Fibroblast of villous mesenchyme (primary cell): ENCODE measurements at places on chromosomes 3 and 15.
A peak's percentile ranks its signal among the peaks of the same experiment; 100 is the strongest.

DNA sequence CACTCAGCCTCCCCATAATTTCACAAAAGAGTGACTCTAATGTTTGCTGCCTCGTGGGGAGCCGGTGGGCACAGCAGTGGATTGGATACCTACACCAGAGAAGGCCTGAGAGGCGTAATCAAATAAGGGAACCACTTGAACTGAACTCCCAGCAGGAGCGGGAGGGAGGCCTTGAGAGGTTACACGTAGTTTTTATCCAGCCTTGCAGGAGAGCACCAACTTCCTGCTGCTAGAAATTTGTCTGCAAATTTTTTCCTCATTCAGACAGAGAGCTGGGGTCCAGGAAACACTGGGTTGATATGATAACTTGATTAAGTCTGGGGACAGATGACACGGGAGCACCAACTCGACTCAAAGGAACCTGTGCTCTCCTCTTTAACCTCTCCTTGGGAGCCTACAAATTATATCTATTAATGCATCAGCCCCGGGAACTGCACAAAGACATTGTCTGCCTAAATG lies 69.8 kb downstream of the HES1 start:
- no peak for DNase-seq

DNA sequence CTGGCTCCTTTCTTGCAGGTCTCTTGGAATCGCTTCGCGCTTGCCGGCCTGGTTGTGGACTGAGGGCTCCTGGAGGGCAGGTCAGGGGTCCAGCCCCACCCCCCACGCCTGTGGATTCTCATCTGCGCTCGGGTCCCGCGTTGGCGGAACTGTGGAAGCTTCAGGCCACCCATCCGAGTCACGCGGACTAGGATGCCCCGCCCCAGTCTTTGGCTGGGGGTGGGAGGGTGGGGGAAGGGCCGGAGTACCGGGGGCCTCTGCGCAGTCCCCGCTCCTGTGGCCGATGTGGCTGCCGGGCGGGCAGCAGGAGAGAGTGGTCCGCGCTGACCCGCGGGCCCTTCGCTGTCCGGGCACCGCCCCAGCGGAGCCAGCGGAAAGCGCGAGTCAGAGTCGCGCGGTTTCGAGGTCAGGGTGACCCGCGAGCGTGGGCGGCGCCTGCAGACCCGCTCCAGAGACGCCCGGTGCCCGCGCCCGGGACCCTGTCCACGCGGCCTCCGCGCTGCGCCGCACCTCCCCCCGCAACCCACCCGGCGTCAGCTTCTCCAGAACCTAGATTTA lies 114.2 kb downstream of the KLF13 start:
- DNase-seq = peak; percentile 41

- no peak for DNase-seq
Observed at GRCh38 chr15:32036971-32037370, 6.7 kb downstream of the CHRNA7 start.

DNA sequence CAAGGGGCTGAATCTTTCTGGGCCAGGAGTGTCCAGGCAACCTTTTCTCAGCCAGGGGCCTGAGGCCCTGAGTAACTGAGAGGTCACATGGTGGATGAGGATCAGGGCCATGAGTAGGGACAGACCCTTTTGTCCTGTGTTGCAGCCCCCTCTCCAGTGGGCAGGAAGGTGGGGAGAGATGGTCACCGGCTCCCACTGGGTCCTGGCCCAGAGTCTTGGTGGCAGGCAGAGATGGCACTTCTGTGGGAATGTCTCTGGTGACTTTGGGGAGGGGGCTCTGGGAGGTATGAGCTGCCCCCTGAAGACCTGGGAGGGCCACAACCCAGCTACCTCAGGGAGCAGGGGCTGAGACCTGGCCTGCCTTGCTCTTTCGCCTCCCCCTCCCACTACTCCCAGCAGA lies 6.8 kb downstream of the ESYT3 start:
- no peak for DNase-seq

- DNase-seq = peak; percentile 21
Observed at GRCh38 chr15:42914728-42915497, 5.7 kb downstream of the TTBK2 start.

GRCh38 chr3:21531909-21532308 lies 219.1 kb downstream of the ZNF385D start:
- no peak for DNase-seq

DNA sequence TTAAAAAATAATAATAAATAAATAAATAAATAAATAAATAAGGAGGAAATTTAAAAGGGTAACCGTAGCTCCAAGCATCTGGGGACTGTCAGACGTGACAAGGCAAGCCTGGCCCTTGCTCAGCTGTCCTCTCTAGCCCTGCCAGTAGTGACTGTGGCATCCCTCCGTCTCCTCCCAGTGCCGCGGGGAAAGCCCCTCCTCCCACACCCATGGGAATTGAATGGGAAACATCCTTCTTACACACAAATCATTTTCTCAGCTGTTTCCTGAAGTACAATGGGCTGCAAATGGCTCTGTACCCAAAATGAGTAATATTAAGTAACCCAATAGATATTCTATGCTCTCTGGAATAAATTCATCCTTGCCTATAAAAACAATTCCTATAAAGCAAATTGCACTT lies 101.6 kb upstream of the RAD18 start:
- no peak for DNase-seq

GRCh38 chr3:62942764-62943163 lies 67.5 kb upstream of the CADPS start:
- no peak for DNase-seq

GRCh38 chr15:89462198-89462912 lies 34.0 kb downstream of the RHCG start:
- peak; percentile 7 for DNase-seq

DNA sequence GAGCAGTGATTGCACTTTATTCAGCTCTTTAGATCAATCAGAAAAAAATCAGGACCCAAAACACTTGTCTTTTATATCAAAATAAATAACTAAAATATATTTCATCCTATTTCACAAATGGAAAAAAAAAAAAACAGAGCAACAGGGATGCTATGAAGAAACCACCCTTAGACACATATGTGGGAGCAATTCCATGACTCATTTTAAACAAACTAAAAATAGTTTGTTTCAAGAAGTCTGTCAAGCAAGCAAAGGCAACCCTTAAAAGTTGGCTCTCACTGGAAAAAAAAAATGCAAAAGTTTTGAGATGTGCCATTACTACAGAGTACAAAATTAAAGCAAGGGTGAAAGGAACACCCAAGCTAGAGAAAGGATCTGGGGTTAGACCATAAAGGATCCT lies 5.7 kb downstream of the ATP13A3 start:
- peak; percentile 81 for DNase-seq

- peak; percentile 85 for DNase-seq
Observed at GRCh38 chr15:90553248-90553745, 23.6 kb downstream of the CRTC3 start.

GRCh38 chr3:17039594-17039993 lies 154.8 kb downstream of the PLCL2 start:
- peak; percentile 67 for DNase-seq

GRCh38 chr3:122636697-122637096 lies 43.9 kb upstream of the PARP14 start:
- DNase-seq = no peak

DNA sequence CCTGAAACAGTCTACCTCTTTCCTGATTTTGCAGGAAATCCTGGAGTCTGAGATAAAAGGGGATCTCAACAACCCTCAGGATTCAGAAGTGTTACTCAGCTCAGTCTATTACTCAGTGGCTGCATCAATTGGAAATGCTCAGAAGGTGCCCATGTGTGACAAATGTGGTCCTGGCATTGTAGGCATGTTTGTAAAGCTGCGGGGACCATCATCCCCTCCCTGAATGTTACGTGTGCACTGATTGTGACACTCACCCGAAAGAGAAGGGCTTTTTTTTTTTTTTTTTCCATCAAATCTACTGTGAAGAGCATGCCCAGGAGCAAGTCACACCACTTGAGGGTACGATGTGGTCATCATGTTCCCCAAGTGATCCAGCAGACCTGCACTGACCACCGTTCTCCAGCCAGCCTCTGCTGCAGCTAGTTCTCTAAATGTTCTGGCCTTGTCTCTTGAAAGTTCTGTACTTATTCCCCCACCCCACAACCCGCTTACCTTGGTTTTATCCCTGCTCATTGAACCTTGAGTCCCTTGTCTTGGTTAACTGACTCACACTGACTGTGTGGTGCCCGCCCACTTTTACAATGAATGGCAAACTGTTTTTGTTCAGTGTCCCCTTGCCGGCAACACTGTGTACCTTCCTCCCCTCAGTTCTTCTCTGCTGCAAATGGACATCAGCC lies 19.8 kb downstream of the ST3GAL6 start:
- DNase-seq = no peak

- DNase-seq = peak; percentile 57
Observed at GRCh38 chr3:131406274-131406673, 24.7 kb downstream of the NUDT16 start.

- DNase-seq = no peak
Observed at GRCh38 chr15:70343961-70344621, 246.4 kb upstream of the TLE3 start.

DNA sequence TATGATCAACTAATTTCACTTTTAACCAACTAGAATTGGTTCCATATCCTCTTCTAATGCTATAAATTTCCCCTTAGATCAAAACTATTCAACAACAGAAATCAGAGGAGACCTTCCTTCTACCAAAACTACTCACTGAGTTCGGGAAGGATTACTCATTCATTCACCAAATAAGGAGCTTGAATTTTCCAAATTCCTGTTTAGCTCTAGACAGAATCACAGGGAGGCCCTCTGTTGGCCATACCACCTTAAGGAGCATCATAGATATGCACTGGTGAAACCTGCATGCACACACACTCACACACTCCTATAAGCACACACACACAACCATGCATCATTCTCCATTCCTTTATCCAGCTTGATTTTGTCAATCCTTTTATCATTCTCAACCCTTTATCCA lies 49.0 kb downstream of the SUCLG2 start:
- peak; percentile 64 for DNase-seq

- DNase-seq = no peak
Observed at GRCh38 chr3:62329971-62330370, 43.4 kb downstream of the FEZF2 start.

- no peak for DNase-seq
Observed at GRCh38 chr15:49817100-49817499, 196.3 kb downstream of the DTWD1 start.

- DNase-seq = no peak
Observed at GRCh38 chr15:70257573-70258248, 160.0 kb upstream of the TLE3 start.

DNA sequence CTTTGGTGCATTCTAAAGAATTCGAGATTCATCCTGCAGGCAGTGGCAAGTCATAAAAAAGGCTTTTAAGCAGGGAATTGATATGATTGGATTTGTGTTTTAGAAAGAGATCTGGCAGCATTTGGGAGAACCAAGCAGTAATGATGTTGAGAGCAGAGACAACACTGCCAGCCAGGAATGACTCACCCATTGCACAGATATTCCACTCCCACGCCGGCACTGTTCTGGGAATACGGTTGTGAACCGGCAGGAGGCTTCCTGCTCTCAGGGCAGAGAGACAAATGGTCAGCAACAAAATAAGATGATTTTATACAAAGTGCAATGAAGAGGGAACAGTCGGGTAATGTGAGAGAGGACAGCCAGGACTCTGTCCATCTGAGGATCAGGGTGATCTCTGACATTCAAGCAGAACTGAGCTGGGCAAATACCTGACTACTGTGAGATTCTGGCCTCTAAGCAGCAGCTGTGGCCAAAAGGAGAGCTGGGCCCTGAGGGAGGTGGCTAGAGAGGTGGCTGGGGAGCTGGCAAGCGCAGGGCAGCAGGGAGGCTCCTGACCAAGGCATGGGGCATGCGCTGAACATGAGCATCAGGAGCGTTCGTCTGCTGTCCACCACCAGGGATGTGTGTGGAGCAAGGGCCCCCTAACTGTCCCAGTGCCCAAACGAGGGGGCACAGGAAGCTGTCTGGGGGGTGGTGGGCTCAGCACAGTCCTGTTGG lies 56.1 kb upstream of the PLXNA1 start:
- DNase-seq = peak; percentile 78

DNA sequence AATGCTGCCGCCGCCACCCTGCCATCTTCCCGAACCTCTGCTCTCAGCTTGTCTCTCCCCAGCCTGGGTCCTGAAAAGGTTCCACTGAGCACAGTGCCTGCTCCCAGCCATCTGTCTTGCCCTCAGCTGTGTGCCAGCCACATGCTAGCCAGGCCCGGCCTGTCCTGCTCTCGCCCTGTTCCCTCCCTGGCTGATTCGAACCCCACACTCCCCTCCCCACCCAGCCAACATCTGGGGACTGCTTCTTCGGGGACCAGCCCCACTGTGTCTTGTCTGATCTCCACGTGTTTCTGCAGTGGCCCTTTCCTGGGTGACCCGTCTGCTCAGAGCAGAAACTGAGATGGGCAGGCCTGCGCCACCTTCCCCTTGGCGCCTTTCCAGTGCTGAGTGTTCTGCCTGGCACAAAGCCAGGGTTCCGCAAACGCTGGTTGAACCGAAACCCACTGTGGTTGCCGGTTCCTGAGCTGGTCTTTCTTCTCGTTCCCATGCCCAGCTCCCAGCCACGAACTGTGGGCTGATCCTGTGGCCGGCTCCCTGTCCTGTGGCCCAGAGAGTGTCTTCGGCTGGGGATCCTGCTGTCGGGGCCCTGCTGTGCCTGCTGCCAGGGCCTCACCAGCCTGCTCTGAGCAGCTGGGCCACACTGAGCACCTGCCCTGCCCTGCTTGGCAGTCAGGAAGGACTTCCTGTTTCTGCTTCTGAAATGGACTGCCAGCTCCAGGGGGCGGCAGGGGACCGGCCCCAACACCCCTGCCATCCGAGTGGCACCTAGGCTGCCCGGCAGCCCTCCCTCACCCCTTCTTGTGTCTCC lies 62.7 kb upstream of the KLF13 start:
- DNase-seq = no peak

GRCh38 chr3:156483426-156483825 lies 71.5 kb downstream of the SSR3 start:
- DNase-seq = peak; percentile 90

DNA sequence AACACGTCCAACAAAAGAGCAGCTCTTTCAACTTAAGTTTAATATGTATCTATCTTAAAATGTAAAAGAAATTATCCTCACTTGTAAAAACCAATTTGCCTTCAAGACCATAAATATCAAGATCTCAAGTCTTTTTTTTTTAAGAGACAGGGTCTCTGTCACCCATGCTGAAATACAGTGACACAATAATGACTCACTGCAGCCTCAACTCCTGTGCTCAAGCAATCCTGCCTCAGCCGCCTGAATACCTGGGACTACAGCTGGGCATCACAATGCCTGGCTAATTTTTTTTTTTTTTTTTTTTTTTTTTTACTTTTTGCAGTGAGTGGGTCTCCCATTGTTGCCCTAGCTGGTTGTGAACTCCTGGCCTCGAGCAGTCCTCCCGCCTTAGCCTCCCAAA lies 26.0 kb downstream of the ACAP2 start:
- no peak for DNase-seq

DNA sequence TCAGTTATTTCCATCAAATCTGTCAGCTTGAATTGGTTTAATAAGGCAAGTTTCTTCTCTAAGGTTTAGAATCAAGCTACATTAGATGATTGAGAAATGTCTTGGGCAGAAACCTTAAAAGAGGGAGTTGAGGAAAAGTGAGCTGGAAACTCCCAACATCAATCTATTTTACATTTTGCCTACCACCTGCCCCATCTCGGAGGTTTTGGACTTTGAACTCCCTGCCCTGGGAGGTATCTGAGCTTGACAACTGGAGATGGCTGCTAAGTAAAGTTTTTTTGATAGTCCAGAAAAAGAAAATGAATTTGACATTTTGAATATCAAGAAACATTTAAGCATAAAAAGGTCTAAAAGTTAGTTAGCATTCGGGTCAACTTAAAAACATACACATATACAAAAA lies 234.2 kb downstream of the NFKBIZ start:
- no peak for DNase-seq
